ENCODE measurements at places on chromosomes 2 and 18.

DNA sequence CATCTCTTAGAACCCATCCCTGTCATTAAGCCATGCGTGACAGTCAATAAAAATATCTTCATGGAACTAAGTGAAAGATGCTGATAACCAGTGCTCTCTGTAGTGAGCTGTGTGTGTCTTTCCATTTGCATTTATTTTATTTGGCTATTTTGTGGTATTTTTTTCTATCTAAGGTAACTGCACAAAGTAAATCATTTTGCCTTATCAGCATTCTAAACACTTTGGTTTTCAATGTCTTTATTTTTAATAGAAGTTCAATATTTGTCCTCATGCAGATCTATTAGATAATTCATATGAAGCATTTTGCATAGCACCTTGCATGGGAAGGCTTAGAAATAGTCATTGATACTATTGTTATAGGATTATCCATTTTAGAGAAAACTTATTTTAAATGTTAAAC lies 163.6 kb upstream of the TANK start:
- DNase-seq = no peak

GRCh38 chr18:79987566-79987965 lies 797 bp downstream of the TXNL4A start:
- no peak for DNase-seq

DNA sequence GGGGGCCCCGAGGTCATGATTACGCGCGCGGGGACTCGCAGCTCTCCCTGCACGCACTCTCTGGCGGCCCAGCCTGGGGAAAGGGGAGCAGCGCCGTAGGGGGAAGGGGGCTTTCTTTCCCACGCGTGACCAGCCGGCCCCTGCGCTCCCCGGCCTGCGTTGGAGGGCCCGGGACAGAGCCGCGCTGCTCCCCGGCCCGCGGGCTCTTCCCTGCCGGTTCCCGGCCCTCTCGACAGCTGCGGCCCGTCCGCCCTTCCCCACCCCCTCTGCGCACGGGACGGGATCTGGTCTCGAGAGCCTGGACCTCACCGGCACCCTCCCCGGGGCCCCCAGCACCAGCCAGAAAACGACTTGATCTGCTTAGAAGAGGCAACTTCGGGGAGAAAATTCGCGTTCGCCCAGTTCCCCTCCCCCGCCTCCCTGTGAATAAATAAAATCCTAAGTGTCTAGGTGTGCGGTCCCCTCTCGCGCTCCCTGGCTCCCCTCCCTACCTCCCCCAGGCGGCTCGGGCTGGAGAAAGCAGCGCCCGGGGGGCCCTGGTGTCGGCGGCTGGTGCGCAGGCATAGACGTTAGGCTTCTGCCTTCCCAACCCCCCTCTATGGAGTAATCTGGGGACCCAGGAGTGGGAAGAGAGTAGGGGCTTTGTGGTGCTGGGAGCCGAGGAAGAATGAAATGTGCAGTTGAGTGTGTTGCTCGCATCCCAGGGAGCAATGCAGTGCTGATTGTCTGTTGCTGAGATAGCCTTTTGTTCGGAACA lies 803 bp upstream of the FIGN start:
- DNase-seq = peak; percentile 35

- no peak for DNase-seq
These were observed 20.4 kb downstream of the VRK2 start for GRCh38 chr2:58067001-58067400.

GRCh38 chr2:81876624-81877023 lies 1572.1 kb upstream of the LRRTM1 start:
- DNase-seq = no peak

- DNase-seq = no peak
These were observed 153.4 kb upstream of the MYCN start for GRCh38 chr2:15786901-15787300.

DNA sequence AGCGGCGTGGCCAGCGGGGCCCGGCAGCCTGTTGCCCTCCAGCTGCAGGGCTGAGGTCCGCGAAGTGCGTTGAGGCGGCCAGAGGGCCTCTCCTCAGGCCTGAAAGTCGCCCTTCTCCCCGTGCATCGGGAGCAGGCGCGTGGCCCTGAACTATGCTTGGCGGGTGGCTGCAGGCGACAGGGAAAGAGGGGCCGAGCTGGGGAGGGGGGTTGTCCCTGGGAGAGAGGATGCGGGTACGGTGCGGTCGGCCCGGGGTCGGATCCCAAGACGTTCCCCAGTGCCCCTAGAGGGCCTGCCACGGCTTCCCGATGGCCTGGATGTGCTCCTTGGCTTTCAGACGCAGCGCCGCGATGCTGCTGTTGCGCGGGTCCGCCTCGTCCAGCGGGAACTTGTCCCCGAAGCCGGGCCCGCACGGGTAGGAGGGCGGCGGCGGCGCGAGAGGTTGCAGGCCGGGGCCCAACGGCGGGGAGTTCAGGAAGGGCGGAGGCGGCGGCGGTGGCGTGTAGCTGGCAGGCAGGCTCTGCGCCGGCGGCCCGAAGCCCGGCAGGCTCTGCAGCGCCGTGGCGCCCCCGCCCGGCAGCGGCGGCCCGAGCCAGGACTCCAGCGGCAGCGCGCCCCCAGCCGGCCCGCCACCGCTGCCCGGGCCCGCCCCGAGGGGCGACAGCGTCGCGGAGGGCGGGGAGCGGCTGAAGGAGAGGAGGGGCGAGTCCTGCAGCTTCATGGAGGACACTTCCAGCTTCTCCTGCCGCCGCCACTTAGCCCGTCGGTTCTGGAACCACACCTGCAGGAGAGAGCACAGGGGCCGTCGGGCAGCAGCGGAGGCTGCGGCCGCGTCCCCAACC lies 4.3 kb downstream of the RAX start:
- DNase-seq = no peak

- DNase-seq = peak; percentile 67
These were observed 84.1 kb upstream of the POMC start for GRCh38 chr2:25252291-25253152.

- no peak for DNase-seq
These were observed 45.0 kb upstream of the ALPP start for GRCh38 chr2:232333361-232334135.

DNA sequence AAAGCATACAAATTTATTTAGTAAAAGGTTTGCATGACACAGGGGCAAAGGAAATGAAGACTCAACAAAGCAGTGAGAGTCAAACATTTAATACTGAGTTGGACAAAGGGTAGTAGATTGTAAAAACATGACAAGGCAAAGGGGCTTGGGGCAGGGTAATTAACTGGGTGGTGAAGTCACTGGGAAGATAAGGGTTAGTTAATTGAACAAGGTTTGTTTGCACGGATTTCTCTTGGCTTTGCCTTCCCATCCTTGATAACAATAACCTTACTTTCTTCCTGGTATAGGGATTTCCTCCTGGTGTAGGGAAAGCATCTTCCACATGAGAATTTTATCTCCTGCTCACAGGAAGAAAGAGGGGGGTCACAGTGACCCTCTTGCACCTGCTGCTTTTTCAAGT lies 26.8 kb upstream of the RTTN start:
- no peak for DNase-seq

GRCh38 chr2:160484859-160485520 lies 8.6 kb downstream of the RBMS1 start:
- no peak for DNase-seq

- DNase-seq = no peak
These were observed 55.8 kb downstream of the TTC32 start for GRCh38 chr2:19846030-19846429.

DNA sequence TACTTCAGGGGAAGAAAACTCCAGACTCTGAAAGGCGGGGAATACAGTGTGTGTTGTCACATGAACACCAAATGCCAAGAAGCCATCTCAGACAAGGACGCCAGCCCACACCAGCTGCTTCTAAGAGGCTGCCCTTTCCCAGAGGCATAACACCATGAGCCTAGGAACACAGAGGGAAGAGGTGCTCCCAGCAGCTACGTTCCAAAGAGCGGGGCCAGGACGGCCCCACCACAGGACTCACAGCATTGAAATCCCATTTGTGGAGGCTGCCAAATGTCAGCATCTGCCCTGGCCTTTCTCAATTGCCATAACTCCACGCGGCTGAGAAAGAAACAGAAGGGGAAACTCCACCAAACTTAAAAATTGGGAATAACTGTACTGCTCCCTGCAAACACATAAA lies 20.1 kb upstream of the ID2 start:
- DNase-seq = peak; percentile 62
